ENCODE measurements at places on chromosomes 5 and 9.

DNA sequence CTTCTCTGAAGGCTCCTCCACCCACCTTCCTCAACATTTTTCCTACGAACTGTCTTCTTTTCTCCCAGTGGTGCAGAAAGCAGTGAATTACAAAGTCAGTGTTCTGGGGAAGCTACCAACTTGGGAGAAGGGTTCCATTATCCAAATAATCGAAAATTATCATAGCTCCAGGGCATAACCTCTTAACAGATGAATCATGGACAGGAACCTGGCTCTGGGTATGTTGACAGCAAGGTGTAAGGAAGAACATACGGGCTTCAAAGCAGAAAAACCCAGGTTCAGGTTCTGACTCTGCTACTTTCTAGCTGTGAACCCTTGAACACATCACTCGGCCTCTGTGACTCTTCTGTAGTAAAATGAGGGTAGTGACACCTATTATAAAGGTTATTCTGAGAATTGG is 351.3 kb downstream of the ENC1 start:
- DNase-seq: no peak

- DNase-seq: no peak
Measured at GRCh38 chr5:149110406-149110805, 30.9 kb upstream of the ABLIM3 start.

DNA sequence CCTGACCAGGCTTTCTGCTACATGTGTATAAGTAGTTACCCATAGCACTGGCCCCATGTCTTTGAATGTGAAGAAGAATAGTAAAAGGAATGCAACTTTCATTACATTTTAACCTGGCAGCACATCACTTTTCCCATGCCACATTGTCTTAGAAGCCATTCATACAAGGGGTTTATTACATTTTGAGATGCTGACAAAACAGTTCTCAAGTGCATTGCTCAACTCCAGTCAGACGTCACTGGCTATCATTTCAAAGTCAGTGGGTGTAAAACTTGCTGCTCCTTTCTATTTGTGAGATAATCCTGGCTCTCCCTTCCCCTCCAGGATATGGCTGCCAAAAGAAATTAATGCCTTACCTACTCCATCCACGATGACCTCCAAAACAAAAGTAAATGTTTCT is 97.0 kb upstream of the VCAN start:
- no peak for DNase-seq

- no peak for DNase-seq
Measured at GRCh38 chr9:129273941-129274684, 96.1 kb upstream of the IER5L start.

- DNase-seq: peak; percentile 41
Measured at GRCh38 chr9:69971643-69972449, 71.8 kb upstream of the MAMDC2 start.

- DNase-seq: no peak
Measured at GRCh38 chr9:37151812-37152211, 31.4 kb downstream of the ZCCHC7 start.
